ENCODE measurements at places on chromosomes 3 and 15. TPM values are rescaled to one million over a fixed set of nuclear protein-coding genes. Genes with fewer than 3 reads are reported as not detected.

DNA sequence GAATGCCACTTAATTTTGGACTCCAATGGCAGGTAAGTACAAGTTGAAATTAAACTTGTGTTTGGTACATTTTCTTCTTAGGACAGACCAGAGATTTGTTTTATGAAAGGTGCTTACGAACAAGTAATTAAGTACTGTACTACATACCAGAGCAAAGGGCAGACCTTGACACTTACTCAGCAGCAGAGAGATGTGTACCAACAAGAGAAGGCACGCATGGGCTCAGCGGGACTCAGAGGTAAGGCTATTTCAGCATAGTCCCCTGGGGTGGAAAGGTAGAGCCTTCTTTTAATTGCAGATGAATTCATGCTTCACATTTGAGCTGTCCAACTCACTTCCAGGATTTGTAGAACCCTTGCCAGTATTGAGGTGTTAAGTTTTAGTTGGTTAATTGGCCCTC is 51.4 kb downstream of the ASTE1 start:
- no peak for DNase-seq

The GABRB3 gene
- not detected for total RNA-seq

DNA sequence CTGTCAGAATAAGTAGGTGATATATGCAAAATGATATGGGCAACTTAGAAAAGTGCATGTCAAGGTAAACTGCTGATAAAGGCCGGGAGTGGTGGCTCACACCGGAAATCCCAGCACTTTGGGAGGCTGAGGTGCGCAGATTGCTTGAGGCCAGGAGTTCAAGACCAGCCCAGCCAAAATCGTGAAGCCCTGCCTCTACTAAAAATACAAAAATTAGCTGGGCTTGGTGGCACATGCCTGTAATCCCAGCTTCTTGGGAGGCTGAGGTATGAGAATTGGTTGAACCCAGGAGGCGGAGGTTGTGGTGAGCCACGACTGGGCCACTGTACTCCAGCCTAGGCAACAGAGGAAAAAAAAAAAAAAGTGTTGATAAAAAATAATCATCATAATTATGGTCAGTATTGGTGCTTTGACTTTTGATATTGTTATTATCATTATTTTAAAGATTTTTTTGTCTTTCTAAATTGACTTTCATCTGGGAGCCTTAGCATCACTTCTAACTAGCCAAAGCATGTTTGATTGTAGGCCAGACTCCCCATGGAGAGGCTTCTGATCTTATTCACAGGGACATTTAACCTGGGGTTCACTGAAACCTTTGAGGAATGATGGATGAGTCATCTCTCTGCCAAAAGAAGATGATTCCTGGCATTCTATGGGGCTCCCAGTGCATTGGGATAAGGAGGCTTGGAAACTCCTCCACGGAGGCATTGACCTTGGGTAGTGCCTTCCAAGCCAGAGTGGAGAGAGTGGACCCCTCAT is 5.6 kb downstream of the ZBTB38 start:
- no peak for DNase-seq

- DNase-seq: no peak
These were observed 15.9 kb upstream of the STARD5 start for GRCh38 chr15:81339851-81340250.

DNA sequence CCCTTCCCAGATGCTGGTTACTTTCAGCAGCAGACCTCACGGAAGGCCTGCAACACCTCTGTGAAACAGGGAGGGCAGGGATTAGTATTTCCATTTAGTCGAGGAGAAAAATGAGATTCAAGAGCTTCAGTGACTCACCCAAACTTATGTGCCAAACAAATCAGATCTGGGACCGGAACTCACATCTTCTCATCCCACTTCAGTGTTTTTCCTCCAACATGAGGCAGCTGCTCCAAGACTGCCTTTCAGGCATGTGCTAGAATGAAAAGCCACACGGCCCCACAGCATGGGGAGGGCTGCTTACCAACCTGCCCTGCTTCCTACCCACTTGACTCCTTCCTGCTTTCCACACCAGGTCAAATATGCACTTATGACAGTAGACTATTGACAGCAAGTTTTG is 129.4 kb upstream of the SLC24A5 start:
- DNase-seq: no peak

DNA sequence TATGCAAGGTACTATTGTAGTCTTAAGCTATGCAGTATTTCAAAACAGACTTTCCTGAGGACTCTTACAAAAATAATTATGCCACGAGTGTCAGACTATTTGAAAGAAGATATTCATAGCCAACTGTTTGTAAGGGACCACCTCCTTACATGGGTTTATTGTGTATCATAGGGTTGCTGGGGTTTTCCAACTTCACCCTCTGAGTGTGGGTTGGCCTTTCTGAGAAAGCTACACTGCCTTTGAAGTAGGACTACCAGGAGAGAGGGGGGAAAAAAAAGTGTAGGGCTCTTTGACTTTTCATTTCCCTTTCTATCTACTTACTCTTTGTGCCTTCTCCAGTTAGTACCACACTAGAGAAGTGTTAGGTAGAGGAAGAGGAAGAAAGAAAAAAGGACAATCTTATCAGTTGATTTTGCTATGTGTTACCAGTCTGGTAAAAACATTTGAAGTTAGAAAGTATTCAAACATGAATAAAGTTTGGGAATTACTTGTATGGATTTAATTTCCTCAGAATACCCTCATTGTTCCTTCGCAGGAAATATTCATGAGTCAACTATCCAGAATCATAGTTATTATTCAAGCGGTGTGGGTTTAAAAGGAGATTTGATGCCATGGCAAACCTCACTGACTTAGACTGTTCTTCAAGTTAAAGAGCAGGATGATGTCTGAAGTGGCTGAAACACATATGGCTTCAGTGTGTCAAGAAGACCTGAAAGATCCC is 329.3 kb upstream of the THBS1 start:
- DNase-seq: no peak

DNA sequence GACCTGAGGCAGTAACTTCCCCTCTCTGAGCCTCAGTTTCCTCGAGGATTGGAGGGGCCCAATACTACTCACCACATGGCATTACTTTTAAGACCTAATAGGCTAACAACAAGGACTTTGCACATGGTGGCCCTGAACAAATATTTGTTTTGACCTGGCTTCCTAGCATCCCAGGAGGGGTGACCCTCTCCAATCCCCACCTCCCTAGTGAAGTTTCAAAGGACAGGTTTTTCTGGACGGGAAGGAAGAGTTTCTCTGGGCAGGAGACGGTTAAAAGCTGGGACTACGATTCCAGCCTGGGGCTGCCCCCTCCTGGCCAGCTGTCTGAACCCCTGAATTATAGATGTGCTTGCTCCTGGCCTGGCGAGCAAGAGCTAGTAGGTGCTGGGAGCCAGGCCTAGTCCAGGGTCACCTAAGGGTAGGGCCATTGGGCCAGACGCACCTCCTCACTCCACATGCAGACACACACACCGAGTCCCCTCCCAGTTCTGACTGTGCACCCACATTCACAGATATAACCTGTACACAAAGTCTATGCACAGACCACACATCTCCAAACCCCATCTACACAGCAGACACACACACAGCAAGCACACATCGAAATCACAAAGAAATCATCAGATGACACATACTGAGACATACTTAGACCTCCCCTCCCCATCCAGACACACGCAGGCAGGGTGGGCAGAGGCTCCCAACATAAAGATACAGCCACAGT is 2.7 kb upstream of the ISL2 start:
- no peak for DNase-seq

The REC114 gene
- total RNA-seq: not detected

The GOLIM4 gene
- 4.2 TPM for total RNA-seq

The PDE12 gene
- total RNA-seq: 28.7 TPM

The CACNA2D3 gene
- not detected for total RNA-seq

DNA sequence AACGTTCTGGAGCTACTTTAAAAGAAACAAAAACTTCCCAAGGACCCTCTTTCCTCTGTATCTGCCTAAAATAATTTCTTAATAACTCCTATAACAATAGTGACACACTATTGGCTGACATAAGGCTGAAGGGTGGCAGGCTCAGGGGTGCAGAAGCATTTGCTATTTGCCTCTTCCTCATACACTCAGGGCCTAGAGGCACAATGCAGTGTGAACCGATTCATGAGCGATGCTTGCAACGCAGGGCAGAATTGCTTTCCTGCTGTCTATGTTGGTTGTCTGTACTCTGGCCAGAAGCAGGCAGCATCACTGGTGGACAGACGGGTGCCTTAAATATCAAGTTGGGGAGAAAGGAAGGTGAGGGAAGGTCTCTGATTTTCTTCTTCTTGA is 157.4 kb downstream of the AGBL1 start:
- no peak for DNase-seq

DNA sequence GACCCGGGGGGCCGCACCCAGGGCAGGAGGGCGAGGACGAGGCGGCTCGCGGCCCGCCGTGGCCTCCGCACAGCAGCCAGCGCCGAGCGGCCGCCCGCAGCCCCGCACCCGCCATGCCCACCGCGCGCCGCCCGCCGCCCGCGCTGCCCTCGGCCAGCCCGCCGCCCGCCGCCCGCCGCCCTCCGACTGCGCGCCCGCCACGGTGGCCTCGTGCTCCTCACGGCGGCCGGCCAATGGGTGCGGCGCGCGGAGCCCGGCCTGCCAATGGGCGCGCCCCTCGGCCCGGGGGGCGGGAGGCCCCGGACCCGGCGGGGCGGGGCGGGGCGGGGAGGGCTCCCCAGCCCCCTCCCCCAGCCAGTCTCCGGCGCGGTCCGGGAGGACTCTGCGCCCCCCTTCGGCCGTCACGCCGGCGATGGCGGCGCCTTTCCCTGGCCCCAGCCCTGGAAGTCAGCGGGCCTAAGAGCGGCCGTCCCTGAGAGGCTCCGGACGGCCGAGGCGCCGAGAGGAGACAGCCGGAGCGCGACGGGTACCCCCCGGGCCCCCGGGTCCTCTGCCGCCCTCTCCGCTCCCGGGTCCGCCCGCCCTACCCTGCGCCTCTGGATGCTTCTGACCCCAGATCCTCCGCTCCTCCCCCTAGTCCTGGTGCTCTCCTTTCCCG is at the start of gene NT5DC2:
NT5DC2 (minus strand) TSS at position 235 of the 658 bp plus-strand sequence; CDS start at position 115, 120 bp downstream.
- DNase-seq: peak; percentile 81

The HES1 gene
- 2.5 TPM for total RNA-seq

The CASR gene
- not detected for total RNA-seq

The HDC gene
- total RNA-seq: 0.66 TPM

- peak; percentile 75 for DNase-seq
These were observed 13.5 kb upstream of the ZNF592 start for GRCh38 chr15:84734794-84735479.

GRCh38 chr15:75673426-75674235 is 25.9 kb downstream of the SNX33 start:
- no peak for DNase-seq

The ANAPC13 gene
- total RNA-seq: 31.8 TPM

- DNase-seq: no peak
These were observed 567 bp downstream of the TICRR start for GRCh38 chr15:89575656-89576416.

DNA sequence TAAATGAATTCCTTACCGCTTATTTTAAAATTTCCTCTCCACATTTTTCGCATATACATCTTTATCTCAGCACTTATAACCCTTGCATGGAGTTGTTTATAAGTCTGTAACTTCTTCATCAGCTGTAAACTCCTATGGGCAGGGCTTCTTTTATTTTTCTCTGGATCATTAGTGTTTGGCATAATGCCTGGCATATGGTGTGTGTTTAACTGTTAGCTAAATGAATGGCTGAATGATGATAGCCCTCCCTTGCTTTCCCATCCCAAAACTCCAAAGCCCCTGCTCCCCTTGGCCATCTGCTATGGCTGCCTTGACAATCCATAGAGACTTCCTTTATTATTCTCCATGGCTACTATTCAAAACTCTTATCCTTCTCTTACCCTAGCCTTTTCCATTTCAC is 48.1 kb upstream of the SEMA6D start:
- no peak for DNase-seq

- DNase-seq: no peak
These were observed 3.3 kb downstream of the PAK6 start for GRCh38 chr15:40242213-40242599.

The LNP1 gene
- 2.0 TPM for total RNA-seq

The ACKR4 gene
- total RNA-seq: 1.2 TPM

GRCh38 chr3:12662593-12663400 is 1.1 kb downstream of the RAF1 start:
- peak; percentile 39 for DNase-seq

DNA sequence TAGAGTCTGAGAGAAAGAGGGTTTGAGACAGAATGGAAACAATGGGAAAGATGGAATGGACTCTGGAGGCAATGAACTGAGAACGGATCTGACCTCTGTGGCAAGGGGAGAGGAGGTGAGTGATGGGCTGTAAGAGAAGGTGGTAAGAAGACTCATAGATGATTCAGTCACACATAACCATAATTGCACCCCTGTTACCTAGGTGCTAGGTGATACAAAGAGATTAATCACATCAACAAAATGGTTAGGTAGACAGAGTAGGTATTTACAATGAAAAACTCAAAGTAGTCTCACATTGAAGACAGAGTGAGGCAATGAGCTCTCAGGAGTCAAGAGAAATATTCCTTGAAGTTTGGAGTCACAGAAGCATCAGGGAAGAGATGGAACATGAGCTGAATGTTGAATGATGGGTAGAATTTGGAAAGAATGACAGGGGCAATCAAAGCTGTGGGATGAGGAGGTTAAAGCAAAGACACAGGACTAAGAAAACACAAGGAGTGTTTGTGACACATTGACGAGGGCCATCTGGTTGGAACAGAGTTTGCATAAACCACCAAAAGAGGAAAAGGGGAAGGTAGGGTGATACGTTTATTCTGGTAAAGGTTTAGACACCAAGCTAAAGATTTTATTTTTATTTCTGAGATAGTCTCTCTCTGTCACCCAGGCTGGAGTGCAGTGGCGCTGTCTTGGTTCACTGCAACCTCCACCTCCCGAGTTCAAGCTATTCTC is 32.7 kb downstream of the MME start:
- DNase-seq: no peak

DNA sequence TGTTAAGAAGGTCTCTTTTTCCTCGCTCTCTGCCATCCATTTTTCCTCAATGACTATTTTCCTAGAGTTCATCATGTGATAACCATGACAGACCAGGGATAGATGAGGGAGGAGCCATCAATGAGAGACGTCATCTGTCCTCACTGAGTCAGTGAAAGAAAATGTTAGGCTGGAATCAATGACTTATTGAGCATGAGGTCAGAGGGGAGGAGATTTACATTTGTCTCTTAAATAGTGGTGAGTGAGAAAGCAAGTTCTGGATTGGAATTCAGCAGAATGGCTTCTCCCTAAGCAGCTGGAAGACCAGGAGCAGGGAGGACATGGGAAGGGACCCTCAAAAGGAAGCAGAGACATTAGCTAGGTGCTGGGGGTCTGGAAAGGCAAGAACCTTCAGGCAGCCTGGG is 28.2 kb upstream of the USP3 start:
- no peak for DNase-seq

DNA sequence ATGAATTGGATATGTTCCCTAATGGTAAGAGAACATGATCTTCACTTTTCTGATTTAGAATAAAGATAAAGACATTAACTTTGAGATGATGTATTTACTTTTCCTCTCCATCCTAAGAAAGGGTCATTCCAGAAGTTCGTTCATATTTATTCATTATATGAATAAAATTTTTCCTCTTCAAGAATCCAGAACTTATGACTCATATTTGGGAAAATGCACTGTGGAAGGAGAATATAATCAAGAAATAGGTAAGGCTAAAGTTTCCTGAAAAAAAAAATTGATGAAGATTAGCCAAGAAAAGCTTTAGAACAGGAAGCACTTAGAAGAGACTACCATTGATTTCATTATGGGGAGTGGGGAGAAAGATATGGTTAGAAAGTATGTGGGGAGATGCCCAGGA is 36.5 kb upstream of the CBLB start:
- no peak for DNase-seq

- no peak for DNase-seq
These were observed 524.9 kb downstream of the ZNF385D start for GRCh38 chr3:21226086-21226485.

- no peak for DNase-seq
These were observed 28.7 kb upstream of the SEMA6D start for GRCh38 chr15:47688573-47689086.

GRCh38 chr3:65988411-65989180 is 50.1 kb downstream of the MAGI1 start:
- no peak for DNase-seq

All from activated naive CD4-positive, alpha-beta T cell treated with anti-CD3 and anti-CD28 coated beads, Interleukin-2, amount 50 U/mL, for 72 hours (primary cell).